ENCODE measurements at places on chromosomes 1 and 21.

- no peak overlapping the region for H3K27ac ChIP-seq
- no peaks in the 10 kb centered on the region for H3K36me3 ChIP-seq
- H3K4me3 ChIP-seq, result no peak overlapping the region
These were observed 298.9 kb downstream of the KCNT2 start for GRCh38 chr1:196309386-196309785.

DNA sequence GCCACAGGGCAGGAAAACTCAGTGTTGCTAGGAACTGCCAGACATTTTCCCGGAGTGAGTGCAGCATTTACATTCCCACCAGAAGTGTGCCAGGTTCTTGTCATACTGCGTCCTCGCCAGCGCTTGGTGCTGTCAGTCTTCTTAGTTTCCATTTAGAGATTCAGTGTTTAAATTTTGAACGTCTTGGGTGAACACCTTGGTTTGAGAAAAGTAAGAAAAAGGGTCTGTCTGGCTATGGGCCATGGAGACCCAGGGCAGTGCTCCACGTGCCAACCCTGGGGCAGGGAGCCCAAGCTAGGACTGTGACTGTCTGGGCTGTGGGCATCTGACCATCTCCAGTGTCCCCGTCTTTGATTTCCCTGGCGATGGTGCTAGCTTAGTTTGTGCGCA is 16.0 kb downstream of the IBA57 start:
- peak; percentile 34 for DNase-seq
- H3K36me3 ChIP-seq, result no peaks in the 10 kb centered on the region
- no peaks in the 10 kb centered on the region for H3K4me1 ChIP-seq
- no peaks in the 10 kb centered on the region for H3K27me3 ChIP-seq

DNA sequence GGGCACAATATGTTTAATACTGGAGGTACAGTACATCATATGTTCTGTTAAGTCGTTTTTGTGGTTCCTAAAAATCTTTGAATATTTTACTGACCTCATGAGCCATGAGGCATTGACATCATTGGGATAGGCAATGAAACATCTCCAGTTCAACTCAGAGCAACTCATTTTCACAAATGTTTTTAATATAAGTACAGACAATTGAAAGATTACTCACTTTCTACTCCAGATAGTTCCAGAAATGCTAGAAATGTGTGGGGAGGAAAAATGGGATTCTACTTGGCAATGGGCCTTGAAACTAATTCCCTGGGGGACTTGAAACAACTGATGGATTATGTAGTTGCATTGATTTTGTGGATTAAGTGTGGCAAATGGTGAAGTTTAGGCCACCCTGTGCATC is 7.2 kb upstream of the C8B start:
- H3K4me3 ChIP-seq, result no peak overlapping the region
- H3K27ac ChIP-seq, result no peak overlapping the region
- H3K4me1 ChIP-seq, result no peaks in the 10 kb centered on the region
- DNase-seq, result no peak
- no peaks in the 10 kb centered on the region for H3K27me3 ChIP-seq

DNA sequence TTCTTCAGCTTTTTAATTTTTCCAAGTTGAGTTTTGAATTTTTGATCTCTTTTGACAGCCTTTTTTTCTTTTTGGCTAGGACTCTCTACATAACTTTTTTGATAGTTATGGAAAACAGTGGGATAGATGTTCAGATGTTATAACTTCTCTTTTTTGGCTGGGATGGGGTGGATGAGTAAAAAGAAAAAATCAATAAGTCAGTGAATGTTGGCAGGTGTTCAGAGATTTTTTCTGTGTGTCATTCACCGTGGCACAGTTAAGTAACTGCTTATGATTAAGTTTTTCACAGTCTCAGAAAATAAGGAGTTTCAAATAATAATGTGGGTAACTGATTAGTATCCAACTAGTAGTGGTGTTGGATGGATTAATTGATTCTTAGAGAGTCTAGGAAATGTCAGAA is 24.0 kb downstream of the HS2ST1 start:
- no peak for DNase-seq
- H3K36me3 ChIP-seq, result no peaks in the 10 kb centered on the region
- no peak overlapping the region for H3K4me3 ChIP-seq
- H3K4me1 ChIP-seq, result no peaks in the 10 kb centered on the region
- H3K27me3 ChIP-seq, result no peaks in the 10 kb centered on the region

Data from suprapubic skin (tissue), 4 donors.